ENCODE measurements at places on chromosomes 6 and 20.

DNA sequence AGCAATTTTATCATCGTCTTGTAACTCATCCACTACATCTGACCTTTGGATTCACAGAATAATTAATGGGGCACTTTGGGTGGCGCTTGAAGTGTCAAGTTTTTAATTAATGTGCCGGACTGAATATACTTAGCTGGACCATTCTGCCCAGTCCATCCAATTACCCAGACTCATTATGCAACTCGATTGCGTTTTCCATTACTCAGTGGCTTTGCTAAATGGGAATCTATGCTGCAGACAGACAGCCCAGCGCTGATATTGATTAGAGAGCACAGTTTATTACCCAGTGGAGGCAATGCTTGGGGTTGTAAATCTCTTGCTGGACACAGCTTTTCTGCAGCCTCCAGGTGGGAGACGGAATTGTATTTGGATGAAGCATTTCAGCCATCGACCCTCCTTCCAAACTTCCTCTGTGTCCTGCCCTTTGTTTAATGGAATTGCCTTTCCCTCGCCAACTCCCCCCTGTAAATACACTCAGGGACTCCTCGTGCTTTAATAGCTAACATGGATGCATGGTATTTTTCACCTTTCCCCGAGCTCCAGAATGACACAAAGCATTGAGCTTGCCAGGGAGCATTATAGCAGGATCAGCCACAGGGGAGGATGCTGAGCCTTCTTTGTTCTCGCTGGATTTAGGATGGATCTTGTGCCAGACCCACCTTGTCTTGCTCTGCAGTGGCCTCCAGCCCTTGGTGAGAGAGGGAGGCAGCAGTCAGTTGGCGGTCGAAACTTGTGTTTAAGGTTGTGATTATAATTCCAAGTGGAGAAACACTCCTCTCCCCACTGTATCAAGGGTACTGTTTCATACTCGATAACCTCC lies 59.7 kb downstream of the EDN3 start:
- no peak for DNase-seq

DNA sequence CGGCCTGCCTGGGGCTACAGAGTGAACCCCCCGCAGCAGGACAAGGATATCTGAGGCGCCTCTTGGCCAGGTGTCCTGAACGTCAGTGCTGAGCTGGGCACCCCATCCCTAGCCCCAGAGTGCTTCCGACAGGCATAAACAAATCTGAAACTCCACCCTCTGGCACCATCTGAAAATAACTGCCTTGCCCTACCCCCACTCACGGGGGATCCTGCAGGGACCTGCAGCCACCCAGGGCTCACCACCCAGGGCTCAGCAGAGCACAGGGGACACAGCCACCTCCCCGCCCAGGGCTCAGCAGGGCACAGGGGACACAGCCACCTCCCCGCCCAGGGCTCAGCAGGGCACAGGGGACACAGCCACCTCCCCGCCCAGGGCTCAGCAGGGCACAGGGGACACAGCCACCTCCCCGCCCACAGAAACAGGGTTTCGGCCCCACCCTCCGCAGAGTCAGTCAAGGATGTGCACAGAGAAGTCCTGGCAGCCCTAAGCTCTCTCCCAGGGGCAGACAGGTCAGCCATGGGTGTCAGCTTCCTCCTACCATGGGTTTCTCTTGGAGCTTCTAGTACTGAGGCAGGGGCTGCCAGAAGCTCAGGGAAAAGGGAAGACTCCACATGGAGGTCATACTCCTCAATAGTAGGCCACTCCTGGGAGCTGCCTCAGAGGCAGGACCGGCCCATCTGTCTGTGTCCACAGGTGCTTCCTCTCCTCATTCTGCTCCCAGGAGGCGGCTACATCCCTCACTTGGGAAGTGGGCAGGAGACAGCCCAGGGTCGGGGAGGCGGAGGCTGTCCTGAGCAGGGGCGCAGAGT lies 4.6 kb downstream of the UCKL1 start:
- no peak for DNase-seq

- no peak for DNase-seq
Measured at GRCh38 chr6:47733879-47734558, 35.6 kb downstream of the ADGRF4 start.

DNA sequence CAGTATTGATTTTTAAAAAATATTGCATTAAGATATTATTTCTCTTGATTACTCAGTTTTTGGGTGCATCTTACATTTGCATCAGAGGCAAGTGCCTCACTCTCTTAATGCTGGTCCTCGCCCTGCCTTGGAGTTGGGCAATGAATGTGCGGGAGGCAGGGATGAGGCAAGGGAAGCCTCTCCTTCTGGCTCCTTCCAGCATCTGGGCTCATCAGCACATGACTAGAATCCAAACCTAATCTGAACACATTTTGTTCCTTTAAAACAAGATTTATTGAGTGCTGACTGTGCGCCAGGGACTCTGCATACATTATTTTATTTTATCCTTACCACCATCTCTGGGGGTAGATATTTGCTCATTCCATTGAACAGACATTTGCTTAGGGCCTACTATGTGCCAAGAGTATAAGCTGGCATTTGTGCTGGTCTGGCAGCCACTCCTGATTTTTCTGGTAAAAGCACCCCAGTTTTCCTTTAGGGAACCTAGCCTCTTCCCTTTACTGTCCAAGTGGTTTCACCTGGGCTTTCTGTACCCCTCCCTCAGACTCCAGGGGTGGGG lies 71.9 kb upstream of the ZNFX1 start:
- DNase-seq: no peak

GRCh38 chr20:9531581-9531980 lies 17.2 kb downstream of the LAMP5 start:
- no peak for DNase-seq

- no peak for DNase-seq
Measured at GRCh38 chr20:51376111-51376510, 166.4 kb downstream of the NFATC2 start.

DNA sequence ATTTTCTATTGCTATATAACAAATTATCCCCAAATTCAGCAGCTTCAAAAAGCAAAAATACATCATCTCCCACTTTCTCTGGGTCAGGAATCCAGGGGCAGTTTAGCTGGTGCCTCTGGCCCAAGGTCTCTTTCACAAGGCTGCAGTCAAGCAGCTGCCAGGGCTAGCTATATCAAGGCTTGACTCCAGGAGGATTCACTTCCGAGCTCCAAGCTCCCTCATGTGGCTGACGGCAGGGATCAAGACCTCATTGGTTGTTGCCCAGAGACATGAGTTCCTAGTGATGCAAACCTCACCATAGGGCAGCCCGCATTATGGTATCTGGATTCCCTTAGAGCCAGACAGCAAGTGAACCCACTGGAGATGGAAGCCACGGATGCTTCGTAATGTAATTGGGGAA lies 1.3 kb upstream of the VNN1 start:
- no peak for DNase-seq

- DNase-seq: no peak
Measured at GRCh38 chr6:153083869-153084268, 47.2 kb downstream of the RGS17 start.

GRCh38 chr6:56669041-56669440 lies 26.4 kb upstream of the DST start:
- no peak for DNase-seq

GRCh38 chr6:118581489-118581959 lies 33.4 kb downstream of the PLN start:
- no peak for DNase-seq

DNA sequence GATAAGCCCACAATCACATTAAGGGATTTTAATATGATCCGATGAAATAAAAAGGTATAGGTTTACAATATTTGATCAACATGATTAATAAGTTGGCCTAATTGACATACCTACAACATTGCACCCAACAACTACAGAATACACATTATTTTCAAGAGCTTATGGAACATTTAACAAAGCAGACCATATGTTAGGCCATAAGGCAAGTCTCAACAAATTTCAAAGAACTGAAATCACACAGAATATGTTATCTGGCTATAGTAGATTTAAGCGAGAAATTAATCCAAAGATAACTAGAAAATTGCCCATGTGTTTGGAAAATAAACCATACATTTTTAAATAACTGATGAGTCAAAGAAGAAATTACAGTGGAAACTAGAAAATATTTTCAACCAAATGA lies 126.0 kb upstream of the KCNG1 start:
- DNase-seq: no peak

- DNase-seq: no peak
Measured at GRCh38 chr6:132820629-132821381, 6.4 kb downstream of the RPS12 start.

Measured in T-helper 9 cell (primary cell).